ENCODE measurements at places on chromosomes 11 and 22.

- no peak overlapping the region for H3K27ac ChIP-seq
- no peak overlapping the region for H3K4me3 ChIP-seq
- no peak for DNase-seq
- H3K27me3 ChIP-seq: no peaks in the 10 kb centered on the region
- H3K36me3 ChIP-seq: peaks cover 36% of the 10 kb centered on the region
Measured at GRCh38 chr11:122797651-122798050, 40.6 kb upstream of the CRTAM start.

GRCh38 chr22:39941601-39942000 lies 18.6 kb upstream of the TMA7B start:
- peaks cover under 1% of the 10 kb centered on the region for H3K4me1 ChIP-seq
- H3K27ac ChIP-seq: no peak overlapping the region
- no peaks in the 10 kb centered on the region for H3K36me3 ChIP-seq
- peaks cover 45% of the 10 kb centered on the region for H3K27me3 ChIP-seq
- no peak overlapping the region for H3K4me3 ChIP-seq
- no peak for DNase-seq

DNA sequence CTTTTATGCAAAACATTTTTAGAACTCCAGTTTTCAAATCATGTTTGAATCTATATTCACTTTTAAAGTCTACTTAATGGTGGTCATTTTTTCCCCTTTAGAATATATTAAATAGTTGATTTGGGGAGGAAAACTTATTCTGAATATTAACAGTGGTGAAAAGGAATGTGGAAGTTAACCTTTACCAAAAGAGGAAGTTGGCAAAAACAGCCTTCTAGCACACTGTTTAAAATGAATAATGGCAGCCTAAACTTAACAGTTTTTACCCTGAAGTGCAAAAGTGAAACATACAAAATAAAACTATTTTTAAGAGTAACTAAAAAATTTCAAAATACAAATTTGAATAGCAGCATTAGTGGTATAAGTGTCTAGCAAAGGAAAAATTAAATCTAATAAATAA lies 86.4 kb downstream of the GRK3 start:
- no peak for DNase-seq
- H3K27me3 ChIP-seq: no peaks in the 10 kb centered on the region
- H3K27ac ChIP-seq: no peak overlapping the region
- no peak overlapping the region for H3K4me3 ChIP-seq
- H3K36me3 ChIP-seq: no peaks in the 10 kb centered on the region
- H3K4me1 ChIP-seq: peaks cover 7% of the 10 kb centered on the region

DNA sequence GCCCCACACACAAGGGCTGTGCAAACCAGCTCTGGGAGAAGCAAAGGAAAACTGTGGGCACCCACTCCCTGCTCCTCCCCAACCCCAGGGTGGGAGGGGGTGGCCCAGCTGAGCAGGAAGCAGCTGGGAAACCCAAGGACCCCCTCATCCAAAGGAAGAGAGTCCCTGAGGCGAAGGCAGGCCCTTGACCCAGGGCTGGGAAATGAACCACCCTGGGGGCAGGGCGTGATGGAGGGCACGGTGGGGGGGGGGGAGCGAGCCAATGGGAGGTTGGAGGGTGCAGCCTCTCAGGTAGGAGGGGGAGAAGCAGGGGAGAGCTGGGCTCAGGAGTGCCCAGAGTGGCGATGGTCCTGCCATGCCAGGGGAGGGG lies 16.8 kb downstream of the SCN4B start:
- H3K36me3 ChIP-seq: peaks cover 5% of the 10 kb centered on the region
- no peak overlapping the region for H3K4me3 ChIP-seq
- no peak overlapping the region for H3K27ac ChIP-seq
- H3K27me3 ChIP-seq: no peaks in the 10 kb centered on the region
- no peaks in the 10 kb centered on the region for H3K4me1 ChIP-seq
- no peak for DNase-seq

GRCh38 chr11:70352601-70353000 lies 45.7 kb upstream of the CTTN start:
- no peak for DNase-seq
- H3K4me1 ChIP-seq: no peaks in the 10 kb centered on the region
- no peak overlapping the region for H3K27ac ChIP-seq
- H3K36me3 ChIP-seq: peaks cover 86% of the 10 kb centered on the region
- no peaks in the 10 kb centered on the region for H3K27me3 ChIP-seq
- no peak overlapping the region for H3K4me3 ChIP-seq

- peaks cover 5% of the 10 kb centered on the region for H3K27me3 ChIP-seq
- H3K4me3 ChIP-seq: no peak overlapping the region
- DNase-seq: no peak
- no peaks in the 10 kb centered on the region for H3K4me1 ChIP-seq
- H3K27ac ChIP-seq: no peak overlapping the region
Measured at GRCh38 chr11:32028201-32028600, 62.7 kb upstream of the RCN1 start.

DNA sequence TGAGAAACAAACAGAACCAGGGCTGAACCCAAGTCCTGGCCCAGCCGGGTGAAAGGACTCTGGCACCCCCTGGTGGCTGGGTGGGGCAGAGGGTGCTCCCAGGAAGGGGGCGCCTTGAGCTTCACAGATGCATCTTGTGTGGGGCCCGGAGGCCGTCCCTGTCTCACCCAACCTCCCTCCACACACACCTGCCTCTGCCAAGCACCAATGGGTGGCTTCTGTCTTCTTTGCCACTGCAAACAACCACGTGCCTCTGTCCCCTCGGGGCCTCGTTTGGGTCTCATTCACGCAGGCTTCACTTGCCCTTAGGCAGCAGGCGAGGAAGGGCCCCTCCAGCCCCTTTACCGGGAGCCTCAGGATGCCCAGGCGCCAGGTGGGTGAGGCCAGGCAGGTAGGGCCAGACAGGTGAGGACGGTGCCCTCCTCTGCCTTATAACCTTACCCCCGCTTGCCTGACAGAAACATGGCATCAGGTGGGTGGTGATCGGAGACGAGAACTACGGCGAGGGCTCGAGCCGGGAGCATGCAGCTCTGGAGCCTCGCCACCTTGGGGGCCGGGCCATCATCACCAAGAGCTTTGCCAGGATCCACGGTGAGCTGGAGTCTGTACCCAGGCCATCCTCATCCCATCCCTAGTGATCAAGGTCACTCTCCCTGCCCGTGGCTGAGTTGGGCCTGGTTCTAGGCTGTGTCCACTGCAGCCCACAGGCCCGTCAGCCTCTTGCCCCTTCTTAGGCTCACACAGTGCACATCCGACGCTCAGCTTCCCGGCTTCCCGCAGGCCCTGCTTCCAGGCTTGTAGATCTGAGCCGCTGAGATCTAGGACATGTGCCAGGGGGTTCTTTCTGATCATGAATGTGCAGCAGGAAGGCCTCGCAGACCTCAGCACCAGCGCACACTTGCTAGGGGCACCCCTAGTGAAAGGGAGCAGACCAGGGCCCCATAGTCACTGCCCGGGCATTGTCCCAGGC lies 17.2 kb downstream of the POLR3H start:
- H3K27me3 ChIP-seq: no peaks in the 10 kb centered on the region
- peaks cover 96% of the 10 kb centered on the region for H3K36me3 ChIP-seq
- DNase-seq: peak; percentile 67
- no peak overlapping the region for H3K4me3 ChIP-seq

GRCh38 chr11:93850594-93851018 lies at the start of gene VSTM5:
Gene VSTM5, minus strand, starts transcription at chr11:93850618. Its CDS starts 116 bp downstream, at chr11:93850502.
- peak within 1 kb of the TSS; percentile 55 for H3K4me3 ChIP-seq
- H3K27ac ChIP-seq: no peak within 1 kb of the TSS
- no peaks in the 10 kb centered on the region for H3K27me3 ChIP-seq
- peaks cover 5% of the 10 kb centered on the region for H3K4me1 ChIP-seq
- DNase-seq: no peak

GRCh38 chr22:44926124-44926475 lies 83.7 kb downstream of the PHF21B start:
- no peak overlapping the region for H3K27ac ChIP-seq
- peak; percentile 15 for DNase-seq
- H3K36me3 ChIP-seq: no peaks in the 10 kb centered on the region
- H3K4me3 ChIP-seq: no peak overlapping the region
- peaks cover 3% of the 10 kb centered on the region for H3K27me3 ChIP-seq
- no peaks in the 10 kb centered on the region for H3K4me1 ChIP-seq
